Caudate nucleus (tissue), 63 donors: ENCODE measurements at places on chromosomes 5 and 9.

DNA sequence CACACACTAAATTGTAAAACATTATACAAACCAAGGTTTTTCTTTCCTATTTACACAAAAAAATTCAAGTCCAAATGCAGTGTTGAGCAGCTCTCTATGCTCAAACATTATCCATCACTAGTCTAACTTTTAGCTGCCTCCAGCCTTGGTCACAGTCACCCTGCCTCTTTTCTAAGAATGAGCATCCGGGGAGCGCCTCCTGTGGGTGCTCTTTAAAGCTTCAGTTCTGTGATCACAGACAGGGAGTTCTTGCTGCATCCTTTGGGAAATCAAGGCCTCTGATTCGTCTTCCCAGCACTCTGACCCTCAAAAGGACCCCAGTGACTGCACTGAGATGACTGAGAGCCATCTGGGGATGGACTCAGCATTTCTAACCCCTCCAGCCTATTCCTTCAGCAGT is 289.6 kb downstream of the SEC61B start:
- no peak for DNase-seq

DNA sequence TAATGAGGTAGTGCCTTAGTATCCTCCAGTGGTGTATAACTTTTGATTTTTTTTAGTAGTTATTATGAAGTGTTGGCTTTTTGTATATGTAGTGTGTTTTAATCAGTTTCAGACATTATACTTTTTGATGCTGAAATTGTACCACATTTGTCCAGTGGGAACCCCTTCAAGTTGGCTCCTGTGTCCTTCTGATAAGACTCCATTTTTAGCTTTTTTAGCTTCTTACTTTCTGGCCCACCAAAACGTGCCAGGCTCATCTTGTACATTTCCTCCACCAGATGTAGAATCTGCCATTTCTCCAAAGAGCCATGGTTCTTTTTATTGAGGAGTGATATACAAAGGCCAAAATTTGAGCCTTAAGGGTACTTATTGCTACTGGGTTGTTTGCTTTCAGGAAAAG is 84.4 kb downstream of the PBX3 start:
- DNase-seq, result no peak

- no peak for DNase-seq
Measured at GRCh38 chr9:101026824-101027223, 1.7 kb upstream of the PLPPR1 start.

GRCh38 chr5:132259069-132259851 is 1.8 kb downstream of the PDLIM4 start:
- DNase-seq, result peak; percentile 61

DNA sequence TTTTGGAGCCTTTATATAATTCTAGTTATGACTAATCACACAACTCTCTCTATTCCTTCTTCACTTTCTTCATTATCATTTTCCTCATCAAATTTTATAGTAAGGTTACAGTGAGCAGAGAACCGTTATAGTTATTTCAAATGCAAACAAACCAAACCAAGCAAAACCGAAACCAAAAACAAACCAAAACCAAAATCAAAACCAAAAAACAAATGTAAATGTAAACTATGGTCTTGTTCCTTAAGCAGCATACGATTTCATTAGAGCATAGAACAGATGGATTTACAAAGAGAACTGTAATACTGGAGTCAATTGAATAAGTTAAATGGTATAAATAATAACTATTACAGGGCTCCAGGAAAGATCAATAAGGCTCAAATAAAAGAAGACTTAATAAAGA is 447.1 kb downstream of the LRRC70 start:
- DNase-seq, result no peak

GRCh38 chr5:87185838-87186237 is 81.8 kb upstream of the RASA1 start:
- DNase-seq, result no peak

DNA sequence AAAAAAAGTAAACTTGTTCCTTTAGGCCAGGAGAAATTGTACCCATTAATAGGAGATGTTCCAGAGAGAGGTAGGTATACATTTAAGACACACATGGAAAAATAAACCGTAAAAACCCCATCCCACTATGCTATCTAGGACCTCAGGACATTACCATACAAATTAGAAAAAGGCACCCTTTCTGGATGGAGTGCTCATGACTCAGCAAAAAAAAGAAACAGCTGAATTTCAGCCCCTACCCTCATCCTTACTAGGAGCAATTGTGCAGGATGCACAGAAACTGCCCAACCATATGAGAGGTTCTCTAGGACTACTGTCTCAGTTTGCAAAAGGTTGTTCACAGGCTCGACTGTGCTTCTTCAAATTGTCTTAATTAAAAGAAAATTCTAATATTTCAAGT is 368.2 kb downstream of the HINT1 start:
- DNase-seq, result no peak
